ENCODE measurements at places on chromosomes 11 and 22. TPM values are rescaled to one million over a fixed set of nuclear protein-coding genes. Genes with fewer than 3 reads are reported as not detected.
A peak's percentile ranks its signal among the peaks of the same experiment; 100 is the strongest.

DNA sequence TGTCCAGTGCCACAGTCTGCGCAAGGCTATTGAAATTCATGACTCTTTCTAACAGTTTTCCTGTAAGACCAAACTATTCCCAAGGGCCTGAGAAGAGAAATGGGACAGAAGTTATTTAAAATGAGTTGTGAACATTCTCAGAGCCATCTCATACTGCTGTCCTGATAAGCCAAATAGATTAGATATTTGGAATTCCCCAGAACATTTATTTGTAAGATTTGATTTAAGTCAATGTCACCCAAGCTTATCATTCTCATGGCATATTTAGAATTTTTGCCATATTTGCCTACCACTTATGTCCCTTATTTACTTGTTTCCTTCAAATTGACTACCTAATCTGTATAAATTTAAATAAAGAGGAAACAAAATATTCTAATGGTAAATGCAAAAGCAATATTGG is 82.4 kb downstream of the NAV2 start:
- peaks cover 6% of the 10 kb centered on the region for H3K27me3 ChIP-seq
- H3K4me3 ChIP-seq, result no peak overlapping the region
- no peaks in the 10 kb centered on the region for H3K4me1 ChIP-seq
- H3K27ac ChIP-seq, result no peak overlapping the region

- H3K4me3 ChIP-seq, result peak overlapping the region; percentile 1
- H3K27me3 ChIP-seq, result peaks cover 49% of the 10 kb centered on the region
- H3K36me3 ChIP-seq, result peaks cover 3% of the 10 kb centered on the region
- H3K27ac ChIP-seq, result peak overlapping the region; percentile 83
Measured at GRCh38 chr11:76641905-76642304, 28.6 kb downstream of the LRRC32 start.

Gene OR51M1
- not detected for total RNA-seq

DNA sequence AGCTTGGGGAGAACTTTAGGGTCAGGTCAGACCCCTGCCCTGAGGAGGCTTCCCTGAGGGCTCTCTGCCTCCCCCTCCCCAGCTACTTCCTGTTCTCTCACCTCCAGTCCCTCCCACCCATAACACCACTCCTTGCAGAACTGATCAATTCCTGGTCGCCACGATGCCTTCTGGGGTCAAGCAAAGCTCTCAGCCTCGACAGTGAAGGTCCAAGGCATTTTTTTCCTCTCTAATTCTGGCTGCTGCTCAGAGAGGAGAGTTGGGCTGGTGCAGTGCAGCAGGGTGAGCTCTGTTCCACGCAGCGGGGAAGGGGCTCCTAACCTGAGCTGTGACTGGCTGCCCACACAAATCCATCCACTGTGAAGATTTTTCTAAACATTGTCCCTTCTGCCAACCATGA is 628.4 kb downstream of the BRD1 start:
- no peaks in the 10 kb centered on the region for H3K36me3 ChIP-seq
- H3K4me1 ChIP-seq, result no peaks in the 10 kb centered on the region
- no peak for DNase-seq
- no peak overlapping the region for H3K4me3 ChIP-seq
- H3K27me3 ChIP-seq, result peaks cover 16% of the 10 kb centered on the region
- H3K27ac ChIP-seq, result no peak overlapping the region

GRCh38 chr11:13929395-13929891 is 33.1 kb upstream of the SPON1 start:
- H3K4me3 ChIP-seq, result no peak overlapping the region
- no peak overlapping the region for H3K27ac ChIP-seq
- H3K4me1 ChIP-seq, result peaks cover 19% of the 10 kb centered on the region
- H3K27me3 ChIP-seq, result no peaks in the 10 kb centered on the region
- no peaks in the 10 kb centered on the region for H3K36me3 ChIP-seq
- no peak for DNase-seq

Gene IGF2
- total RNA-seq, result 0.08 TPM

DNA sequence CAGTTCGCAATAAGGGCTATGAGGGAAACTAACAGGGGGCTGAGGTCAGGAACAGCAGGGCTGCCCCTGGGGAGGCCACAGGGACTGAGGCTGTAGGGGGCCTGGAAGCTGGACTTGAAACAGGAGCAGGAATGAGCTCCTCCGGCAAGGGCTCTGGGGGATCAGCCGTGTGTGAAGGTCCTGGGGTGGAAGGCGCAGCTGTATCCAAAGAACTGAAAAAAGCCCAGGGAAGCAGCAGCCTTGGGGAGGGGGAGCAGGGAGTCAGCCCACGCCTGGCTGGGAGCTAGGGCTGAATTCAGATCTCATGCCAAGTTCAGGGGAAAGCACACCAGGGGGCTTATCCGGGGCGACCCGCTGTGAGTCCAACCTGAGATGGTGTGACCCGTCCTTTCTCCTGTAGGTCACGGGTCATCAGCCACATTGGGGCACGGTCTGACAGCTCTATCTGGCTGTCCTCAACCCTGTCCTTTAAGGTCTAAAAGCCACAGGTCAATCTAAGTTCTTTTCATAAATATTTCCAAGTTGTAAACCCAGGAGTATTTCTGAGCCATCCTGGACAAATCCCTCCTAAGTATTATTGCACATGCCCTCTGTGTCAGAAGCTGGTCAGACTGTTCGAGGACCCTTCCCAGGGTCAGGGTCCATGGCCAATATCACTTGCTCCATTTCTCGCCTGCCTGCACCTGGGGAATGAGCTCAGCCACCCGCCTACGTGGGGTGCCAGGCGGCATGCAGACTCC is 18.0 kb downstream of the TP53AIP1 start:
- H3K36me3 ChIP-seq, result no peaks in the 10 kb centered on the region
- H3K4me3 ChIP-seq, result no peak overlapping the region
- peaks cover 3% of the 10 kb centered on the region for H3K27me3 ChIP-seq
- H3K27ac ChIP-seq, result no peak overlapping the region
- peaks cover 11% of the 10 kb centered on the region for H3K4me1 ChIP-seq
- no peak for DNase-seq

Gene BEST1
- 0.58 TPM for total RNA-seq

Gene PTGDR2
- total RNA-seq, result 0.12 TPM

GRCh38 chr11:72605973-72606747 is 68.1 kb downstream of the PDE2A start:
- H3K4me3 ChIP-seq, result no peak overlapping the region
- H3K4me1 ChIP-seq, result peaks cover 2% of the 10 kb centered on the region
- no peaks in the 10 kb centered on the region for H3K36me3 ChIP-seq
- DNase-seq, result no peak
- H3K27me3 ChIP-seq, result peaks cover 29% of the 10 kb centered on the region

DNA sequence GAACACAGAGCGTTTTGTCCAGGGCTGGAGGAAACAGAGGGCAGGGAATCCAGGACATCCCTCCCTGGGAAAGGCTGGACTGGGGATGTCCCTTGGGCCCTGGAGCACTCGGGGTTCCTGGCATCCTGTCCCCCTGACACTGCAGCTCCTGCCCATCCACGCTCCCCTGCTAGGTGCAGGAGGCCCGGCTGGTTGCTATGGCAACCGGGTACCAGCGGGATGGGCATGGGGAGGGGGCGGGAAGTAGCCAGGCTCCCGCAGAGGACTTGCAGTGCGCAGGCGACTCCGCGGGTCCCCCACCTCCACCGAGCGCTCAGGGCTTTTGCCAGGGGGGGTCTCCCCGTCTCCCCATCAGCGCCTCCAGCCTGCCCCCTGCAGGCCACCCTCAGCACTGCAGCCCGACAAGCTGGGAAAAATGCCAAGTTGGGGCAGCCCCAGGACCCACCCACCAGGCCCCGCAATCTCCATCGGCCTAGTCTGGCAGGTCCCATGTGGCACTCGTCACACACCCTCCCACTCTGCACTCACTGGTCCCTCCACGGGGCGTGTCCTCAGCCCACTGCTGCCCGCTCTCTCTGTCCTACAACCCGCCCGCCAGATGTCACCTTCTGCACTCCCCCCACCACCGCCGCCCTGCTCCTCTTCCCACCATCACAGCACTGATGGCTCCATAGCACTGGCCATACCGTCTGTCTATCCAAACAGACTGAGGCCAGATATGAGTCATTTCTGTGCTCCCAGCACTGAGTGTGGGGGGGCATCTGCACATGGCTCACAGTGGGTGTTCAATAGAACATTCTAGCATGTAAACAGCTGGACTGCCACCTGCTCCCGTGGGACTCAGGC is 31.5 kb downstream of the KIAA0930 start:
- no peaks in the 10 kb centered on the region for H3K27me3 ChIP-seq
- H3K36me3 ChIP-seq, result peaks cover 6% of the 10 kb centered on the region
- no peak overlapping the region for H3K27ac ChIP-seq
- no peak overlapping the region for H3K4me3 ChIP-seq
- H3K4me1 ChIP-seq, result no peaks in the 10 kb centered on the region

- no peak for DNase-seq
- H3K4me3 ChIP-seq, result no peak overlapping the region
- H3K27me3 ChIP-seq, result no peaks in the 10 kb centered on the region
- H3K27ac ChIP-seq, result no peak overlapping the region
Measured at GRCh38 chr11:73194593-73194992, 23.5 kb upstream of the P2RY2 start.

Gene UPK3A
- total RNA-seq, result not detected

Gene DEUP1
- not detected for total RNA-seq

Gene SCGB1C1
- total RNA-seq, result not detected

DNA sequence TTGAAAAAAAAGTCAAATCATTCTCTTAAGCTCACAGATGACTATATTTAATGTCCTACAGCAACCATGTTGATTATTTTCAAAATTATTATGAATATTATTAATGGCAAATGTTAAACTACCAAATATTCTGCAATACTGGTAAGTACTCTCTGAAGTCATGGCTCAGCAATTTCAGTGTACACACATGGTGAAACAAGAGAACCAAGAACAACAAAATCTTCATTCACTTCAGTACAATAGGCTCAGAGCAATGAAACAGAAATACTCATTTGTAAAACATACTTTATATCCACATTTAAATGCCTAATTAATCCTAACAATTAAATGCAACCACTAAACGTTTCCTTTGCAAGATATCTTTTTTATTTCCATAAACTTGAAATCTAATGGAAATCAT is 347.2 kb downstream of the TTC28 start:
- H3K27me3 ChIP-seq, result peaks cover 3% of the 10 kb centered on the region
- H3K4me3 ChIP-seq, result no peak overlapping the region
- peaks cover 5% of the 10 kb centered on the region for H3K4me1 ChIP-seq
- H3K27ac ChIP-seq, result no peak overlapping the region

DNA sequence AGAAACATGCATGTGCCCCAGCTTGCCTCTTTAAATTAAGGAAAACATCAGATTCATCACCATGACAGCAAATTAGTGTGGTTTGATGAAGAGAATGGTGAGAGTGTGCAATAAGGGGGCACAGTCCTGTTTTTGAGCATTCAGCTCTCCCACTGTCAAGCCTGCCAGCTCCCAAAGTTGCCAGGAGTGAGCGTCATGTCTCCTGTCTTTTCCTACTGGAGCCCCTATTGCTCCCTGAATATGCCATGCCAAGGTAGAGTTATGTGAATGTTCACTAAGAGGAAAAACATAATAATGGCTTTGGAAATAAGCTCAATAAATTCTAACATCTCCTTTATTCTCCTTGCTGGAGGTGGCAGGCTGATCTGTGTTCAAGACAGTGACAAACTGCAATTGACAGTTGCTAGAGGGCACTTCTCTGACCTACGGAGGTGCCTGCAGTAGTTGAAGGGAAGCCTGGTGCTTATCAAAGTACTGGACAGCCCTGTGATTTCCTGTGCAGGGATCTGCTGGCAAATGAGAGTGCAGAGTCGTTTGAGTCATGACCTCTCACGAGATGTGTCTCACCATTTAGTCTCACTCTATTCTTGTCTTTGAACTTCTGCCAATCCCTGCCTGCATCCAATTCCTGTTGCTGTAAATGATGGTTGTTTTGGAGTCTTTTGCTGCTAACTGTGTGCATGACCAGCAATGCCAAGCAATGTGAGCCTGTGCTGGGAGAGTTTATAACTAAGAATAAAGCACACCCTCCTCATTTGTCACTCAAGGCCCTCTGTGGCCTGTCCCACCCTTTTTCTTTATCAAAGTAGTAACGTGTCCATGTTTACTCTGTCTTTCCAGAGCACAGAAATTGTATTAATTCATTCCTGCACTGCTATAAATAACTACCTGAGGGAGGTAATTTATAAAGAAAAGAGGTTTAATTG is 34.8 kb downstream of the MRGPRX2 start:
- H3K4me1 ChIP-seq, result no peaks in the 10 kb centered on the region
- no peaks in the 10 kb centered on the region for H3K36me3 ChIP-seq
- no peak for DNase-seq

GRCh38 chr11:44016131-44016530 is 31.6 kb upstream of the ACCSL start:
- H3K4me3 ChIP-seq, result no peak overlapping the region
- H3K27me3 ChIP-seq, result peaks cover 11% of the 10 kb centered on the region
- H3K36me3 ChIP-seq, result no peaks in the 10 kb centered on the region
- H3K27ac ChIP-seq, result no peak overlapping the region

GRCh38 chr11:123441161-123441560 is 11.1 kb downstream of the GRAMD1B start:
- H3K4me1 ChIP-seq, result peaks cover 46% of the 10 kb centered on the region
- H3K27ac ChIP-seq, result no peak overlapping the region
- no peaks in the 10 kb centered on the region for H3K27me3 ChIP-seq
- no peak for DNase-seq
- no peak overlapping the region for H3K4me3 ChIP-seq
- H3K36me3 ChIP-seq, result peaks cover 28% of the 10 kb centered on the region

DNA sequence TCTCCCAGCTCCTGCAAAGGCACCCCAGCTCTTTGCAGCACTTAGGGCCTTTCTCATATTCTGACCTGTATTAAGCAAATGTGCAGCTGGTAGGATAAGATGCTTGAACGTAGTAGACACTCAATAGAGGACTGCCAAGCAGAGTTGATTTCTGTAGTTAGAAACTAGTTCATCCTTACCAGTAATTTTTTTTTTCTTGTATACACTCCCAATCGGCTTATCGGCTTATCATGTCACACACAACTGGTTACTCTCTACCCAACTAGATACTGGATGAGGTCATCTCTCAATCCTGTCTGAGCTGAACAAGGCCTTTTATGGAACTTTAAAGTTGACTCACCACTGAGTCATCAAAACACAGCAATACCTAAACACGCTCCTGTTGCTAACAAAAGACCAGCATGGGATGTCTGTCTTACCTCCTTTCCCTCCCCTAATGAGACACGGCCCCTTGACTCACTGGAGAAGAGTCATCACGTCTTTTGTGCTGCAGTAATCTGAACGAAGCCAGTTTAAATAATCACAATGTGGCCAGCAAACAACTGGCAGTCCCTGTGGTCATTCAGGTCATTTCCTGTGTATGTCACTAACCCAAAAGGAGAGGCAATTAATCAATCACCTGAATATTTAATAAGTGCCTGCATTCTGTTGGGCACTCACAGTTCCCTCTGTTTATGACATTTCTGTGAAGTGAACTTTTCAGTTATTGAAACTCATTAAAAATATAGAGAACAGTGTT is 7.5 kb upstream of the WEE1 start:
- H3K4me1 ChIP-seq, result peaks cover 20% of the 10 kb centered on the region
- H3K27me3 ChIP-seq, result peaks cover 13% of the 10 kb centered on the region
- peaks cover 11% of the 10 kb centered on the region for H3K36me3 ChIP-seq

- H3K27ac ChIP-seq, result peak overlapping the region; percentile 66
- DNase-seq, result no peak
- peaks cover 68% of the 10 kb centered on the region for H3K4me1 ChIP-seq
Measured at GRCh38 chr22:40051322-40051721, 56.6 kb downstream of the FAM83F start.

- DNase-seq, result no peak
- H3K4me3 ChIP-seq, result no peak overlapping the region
- peaks cover 2% of the 10 kb centered on the region for H3K36me3 ChIP-seq
- H3K27me3 ChIP-seq, result peaks cover 25% of the 10 kb centered on the region
Measured at GRCh38 chr22:37069319-37069718, 17.8 kb downstream of the KCTD17 start.

- H3K27ac ChIP-seq, result no peak overlapping the region
- no peaks in the 10 kb centered on the region for H3K27me3 ChIP-seq
- H3K4me3 ChIP-seq, result no peak overlapping the region
- DNase-seq, result no peak
Measured at GRCh38 chr11:86398106-86398505, 23.4 kb downstream of the CCDC81 start.
